ENCODE measurements at places on chromosomes 3 and 15.

DNA sequence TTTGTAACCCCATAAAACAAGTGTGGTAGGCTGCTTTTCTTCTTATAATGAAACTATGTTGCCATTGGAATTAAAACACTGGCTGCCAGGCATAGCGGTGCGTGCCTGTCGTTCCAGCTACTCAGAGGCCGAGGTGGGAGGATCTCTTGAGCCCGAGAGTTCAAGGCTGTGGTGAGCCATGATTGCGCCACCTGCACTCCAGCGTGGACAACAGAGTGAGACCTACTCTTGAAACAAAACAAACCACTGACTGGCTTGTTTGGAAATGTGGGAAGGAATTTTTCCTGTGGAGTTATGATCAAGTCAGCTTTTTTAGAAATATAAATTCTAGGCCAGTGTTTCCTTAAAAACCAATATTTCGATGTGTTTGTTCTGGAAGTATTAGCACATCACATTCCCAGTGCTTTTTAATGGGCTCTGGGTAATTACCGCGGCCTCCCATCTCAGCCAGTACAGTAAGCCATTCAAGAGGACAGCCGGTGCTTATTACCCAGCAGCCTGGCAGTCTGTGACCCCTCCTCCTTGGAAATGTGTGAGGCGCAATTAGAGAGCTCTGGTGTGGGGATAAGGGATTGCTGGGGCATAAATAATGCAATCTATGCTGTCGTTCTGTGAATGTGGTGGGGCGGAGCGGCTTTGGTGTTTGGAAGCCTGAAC, 58.3 kb upstream of the TRAK1 start:
- peak; percentile 93 for DNase-seq

GRCh38 chr3:16890597-16891333, 6.0 kb downstream of the PLCL2 start:
- DNase-seq: no peak

DNA sequence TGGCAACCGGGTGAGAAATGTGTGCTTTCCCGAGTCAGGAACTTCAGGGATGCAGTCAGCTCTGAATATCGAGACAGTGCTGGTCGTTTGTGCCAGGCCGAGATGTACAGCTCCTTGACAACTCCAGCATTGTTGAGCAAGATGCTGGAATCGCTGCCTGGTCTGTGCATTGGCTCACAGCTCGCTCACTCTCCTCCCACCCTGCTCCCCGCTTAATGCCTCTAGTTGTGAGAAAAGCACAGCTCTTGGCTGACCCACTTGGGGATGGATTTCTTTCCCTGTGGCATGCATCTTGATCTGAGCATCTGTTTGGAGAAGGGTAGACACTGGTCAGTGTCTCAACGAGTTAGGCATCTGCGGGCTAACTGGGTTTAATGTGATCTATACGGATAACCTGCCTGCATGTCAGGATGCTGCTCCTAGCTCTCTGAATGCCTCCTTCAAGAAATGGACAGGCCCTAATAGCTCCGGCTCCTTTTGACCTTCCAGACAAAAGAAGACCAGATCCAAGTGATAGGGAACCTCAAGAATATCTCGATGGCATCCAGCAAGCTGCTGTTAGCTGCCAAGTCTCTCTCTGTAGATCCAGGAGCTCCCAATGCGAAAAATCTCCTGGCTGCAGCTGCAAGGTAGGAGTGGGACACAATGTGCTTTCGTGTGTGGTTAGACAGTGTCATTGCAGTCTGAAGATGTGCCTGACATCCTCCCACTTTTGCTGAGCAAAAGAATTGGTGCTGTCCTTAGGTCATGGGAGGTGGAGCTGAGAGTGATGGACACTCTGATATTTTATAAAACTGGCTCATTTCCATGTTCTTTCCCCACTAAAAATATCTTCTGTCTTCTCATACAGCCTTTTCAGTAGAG, 302.2 kb upstream of the TPM1 start:
- no peak for DNase-seq

DNA sequence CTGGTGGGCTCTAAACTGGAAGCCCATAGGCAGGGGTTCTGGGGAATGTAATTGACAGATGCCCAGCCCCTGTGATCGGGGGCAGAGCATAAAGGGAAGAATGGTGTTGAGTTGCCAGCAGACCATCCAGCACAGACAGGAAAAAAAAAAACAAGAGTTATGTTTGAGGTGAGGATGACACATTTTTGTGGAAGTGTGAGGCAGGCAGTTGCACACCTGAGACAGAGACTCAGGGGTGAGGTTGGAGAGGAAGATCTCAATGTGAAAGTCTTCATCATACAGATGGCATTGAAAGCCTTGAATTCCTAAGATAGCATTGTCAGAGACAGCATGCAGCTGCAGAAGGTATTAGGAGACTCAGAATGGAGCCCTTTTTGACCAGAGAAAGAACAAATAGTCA, 18.6 kb upstream of the ST8SIA2 start:
- no peak for DNase-seq

DNA sequence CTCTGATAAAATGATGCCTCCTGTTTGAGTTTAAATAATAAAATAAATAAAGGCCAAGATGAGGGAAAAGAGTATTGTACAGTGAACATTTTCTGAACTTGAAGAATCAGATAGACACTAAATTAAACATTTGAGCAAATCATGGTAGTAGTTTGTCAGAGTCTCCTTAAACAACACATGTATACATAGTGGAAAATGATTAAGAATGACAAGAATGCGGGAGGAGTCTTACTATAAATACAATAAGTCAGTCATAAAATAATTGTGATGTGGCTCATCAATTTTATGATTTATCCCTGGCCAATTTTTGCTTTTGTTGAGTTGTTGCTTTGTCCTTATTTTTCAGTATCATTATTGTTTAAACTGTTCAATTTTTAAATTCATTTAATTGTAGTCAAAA, 158.0 kb upstream of the TMC3 start:
- DNase-seq: peak; percentile 25

DNA sequence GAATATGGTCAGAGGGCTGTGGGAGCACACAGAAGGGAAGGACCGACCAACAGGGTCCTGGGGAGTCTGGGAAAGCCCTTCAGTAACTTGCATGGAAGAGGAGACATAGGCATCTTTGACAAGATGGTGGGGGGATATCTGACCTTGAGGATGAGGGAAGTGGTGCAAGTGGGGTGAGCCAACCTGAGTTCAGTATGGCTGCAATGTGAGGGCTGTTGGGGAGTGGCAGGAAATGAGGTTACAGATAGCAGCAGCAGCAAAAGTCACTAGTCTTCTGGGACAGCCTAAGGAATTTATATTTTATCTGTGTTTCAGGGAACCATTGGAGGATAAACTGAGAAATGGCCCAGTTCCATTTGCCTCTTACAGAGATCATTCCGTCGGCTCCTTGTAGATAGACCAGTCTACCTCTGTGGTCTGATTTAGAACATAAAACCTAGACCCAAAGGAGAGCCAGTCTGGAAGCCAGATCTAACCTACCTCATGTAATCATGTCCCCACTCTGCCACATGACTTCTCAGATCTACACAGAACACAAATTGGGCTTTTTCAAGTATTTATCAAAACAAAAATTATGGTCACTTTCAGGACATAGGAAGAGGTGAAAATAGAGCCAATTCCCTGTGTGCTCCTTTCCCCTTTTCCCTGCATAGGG, 75.6 kb downstream of the ST6GAL1 start:
- DNase-seq: no peak

DNA sequence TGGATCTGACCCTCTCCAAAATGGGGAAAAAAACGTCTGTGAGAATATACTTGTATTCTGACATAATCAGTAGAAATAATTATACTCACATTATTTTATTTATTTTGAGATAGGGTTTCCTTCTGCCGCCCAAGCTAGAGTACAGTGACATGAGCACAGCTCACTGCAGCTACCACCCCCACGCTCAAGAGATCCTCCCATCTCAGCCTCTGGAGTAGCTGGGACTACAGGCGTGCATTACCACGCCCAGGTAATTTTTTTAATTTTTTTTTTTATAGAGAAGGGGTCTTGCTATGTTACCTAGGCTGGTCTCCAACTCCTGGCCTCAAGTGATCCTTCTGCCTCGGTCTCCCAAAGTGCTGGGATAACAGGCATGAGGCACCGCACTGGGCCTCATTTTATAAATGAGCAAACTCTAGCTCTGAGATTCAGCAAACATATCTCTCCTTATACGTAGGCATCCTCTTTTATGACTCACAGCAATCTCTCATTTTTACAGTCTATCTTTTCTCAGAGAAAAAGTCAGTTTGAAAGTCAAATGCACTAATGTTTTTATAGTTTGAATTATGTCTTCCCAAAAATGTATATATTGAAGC, 989 bp upstream of the VGLL3 start:
- peak; percentile 47 for DNase-seq

GRCh38 chr3:65181391-65181871, 493.6 kb upstream of the ADAMTS9 start:
- no peak for DNase-seq

DNA sequence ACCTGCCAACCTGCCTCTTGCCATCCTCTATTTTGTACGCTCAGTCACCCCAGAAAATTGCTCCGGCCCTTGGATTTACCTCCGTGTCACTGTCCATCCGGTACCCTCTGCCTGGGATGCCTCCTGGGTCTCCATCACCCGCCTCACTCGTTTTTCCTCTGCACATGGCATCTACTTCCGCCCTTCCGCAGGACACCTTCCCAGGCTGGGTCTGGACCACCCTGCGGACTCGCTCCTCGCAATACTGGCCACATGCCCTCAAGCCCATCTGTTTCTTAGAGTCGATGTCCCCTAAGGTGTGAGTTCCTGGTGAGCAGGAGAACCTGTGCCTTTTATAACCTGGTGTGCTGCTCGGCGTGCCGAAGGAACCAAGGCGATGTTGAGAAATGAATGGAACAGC, 58.5 kb downstream of the APBA2 start:
- no peak for DNase-seq

GRCh38 chr15:50145451-50145872, 26.4 kb upstream of the ATP8B4 start:
- peak; percentile 97 for DNase-seq

DNA sequence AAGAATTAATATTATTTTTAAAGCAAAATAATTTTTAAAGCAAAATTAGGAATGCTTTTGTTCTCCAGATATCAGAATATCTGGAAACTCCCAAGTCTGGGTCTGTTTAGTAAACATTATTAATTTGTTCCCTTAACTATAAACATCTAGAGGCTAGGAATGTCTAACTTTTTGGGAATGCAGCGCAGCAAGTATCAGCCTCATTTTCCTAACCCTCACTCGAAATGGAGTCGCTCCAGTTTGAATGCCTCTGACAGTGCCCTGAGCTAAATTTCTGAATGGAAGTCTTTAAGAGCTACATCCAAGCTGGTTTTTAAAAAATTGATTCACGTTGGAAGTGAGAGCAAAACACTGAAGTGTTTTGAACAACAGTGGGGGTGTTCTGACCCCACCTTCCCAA, 74.4 kb upstream of the WNT7A start:
- no peak for DNase-seq

- DNase-seq: no peak
Observed at GRCh38 chr15:68499620-68500312, 67.8 kb upstream of the ITGA11 start.

DNA sequence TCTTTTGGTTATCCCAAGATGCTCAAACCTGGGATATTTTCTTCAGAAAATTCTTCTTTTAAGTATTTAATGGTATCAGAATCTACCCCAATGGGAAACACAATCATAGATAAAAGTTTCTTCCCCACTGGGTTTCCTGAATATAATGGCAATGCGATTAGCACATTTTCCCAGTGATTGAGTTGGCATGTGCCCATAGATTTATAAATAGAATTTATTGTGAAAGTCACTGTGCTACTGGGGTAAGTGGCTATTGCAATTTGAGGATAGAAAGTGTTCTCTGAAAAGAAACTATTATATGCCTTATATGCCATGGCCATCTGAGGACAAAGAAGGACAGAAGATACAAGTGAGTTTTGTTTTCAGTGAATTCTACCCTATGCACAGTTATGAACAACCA, 99.0 kb upstream of the RBMS3 start:
- DNase-seq: no peak

DNA sequence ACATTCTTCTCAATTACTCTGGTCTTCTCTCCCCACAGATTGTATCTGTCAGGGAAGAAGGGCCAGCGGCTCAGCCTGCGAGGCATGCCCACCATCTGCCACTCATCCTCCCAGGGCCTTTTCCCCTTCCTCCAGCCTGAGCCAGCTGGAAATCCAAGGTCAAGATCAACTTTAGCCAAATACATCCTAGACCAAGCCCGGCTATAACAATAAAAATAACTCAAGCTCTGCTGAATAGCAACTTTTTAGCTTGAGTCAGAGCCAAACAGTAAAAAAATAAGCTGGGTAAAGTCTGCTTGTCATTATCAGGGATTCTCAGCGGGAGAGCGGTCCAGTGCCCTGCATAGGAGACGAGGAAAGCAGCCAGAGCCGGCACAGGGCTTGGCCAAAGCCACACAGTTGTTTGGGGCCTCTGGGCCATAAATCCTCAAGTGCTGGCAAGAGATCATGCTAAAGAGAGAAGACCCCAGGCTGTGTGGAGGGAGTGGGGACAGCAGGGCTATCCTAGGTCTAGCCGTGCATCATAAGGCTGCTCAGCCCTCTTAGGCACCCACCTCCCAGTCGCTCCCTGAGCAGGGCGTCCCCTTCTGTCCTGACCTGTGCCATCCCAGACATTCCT, 76.2 kb upstream of the HERC1 start:
- peak; percentile 83 for DNase-seq

- no peak for DNase-seq
Observed at GRCh38 chr3:139477710-139478640, 1.7 kb upstream of the RBP2 start.

DNA sequence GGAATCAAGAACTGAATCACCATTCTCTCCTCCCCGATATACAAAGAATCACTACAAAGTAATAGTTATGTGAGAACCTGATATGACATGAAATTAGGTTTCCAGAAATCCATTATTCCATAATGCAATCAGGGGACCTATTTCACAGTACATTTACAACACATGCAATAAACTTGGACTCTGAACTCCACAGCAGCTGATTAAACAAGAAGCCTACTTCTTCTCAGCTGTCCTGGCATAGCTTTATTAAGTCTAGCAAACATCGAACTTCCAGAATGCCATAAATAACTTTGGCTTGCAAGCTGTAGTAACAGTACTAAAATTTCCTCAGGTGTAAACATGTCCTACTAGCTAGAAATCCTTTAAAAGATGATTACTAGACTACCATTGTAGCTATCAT, 17.8 kb downstream of the PDCD10 start:
- no peak for DNase-seq

DNA sequence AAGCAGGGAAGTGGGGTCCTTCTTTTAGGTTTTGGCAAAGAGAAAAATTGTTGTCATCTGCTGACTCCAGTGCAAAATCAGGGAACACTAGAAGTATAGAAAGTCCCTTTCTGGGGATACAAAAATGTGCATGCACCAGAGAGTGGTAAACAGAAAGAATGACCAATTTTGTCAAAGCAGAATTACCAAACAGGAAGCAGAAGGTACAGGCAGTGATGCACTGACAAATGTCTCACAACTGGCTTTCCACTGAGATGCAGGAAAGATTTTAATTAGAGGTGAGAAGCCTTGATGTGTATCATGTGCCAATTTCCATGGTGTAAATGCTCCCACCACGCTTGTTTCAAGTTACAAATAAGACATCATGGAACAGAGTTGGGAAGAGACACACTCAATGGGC, 66.0 kb downstream of the TRIM69 start:
- no peak for DNase-seq

- DNase-seq: no peak
Observed at GRCh38 chr15:67446449-67446848, 74.5 kb upstream of the C15orf61 start.
